ENCODE measurements at places on chromosomes 16 and 17.

- DNase-seq, result no peak
Measured at GRCh38 chr16:21284414-21284813, 6.3 kb upstream of the CRYM start.

GRCh38 chr17:38868817-38869525 is 887 bp upstream of the LASP1 start:
- peak; percentile 94 for DNase-seq

DNA sequence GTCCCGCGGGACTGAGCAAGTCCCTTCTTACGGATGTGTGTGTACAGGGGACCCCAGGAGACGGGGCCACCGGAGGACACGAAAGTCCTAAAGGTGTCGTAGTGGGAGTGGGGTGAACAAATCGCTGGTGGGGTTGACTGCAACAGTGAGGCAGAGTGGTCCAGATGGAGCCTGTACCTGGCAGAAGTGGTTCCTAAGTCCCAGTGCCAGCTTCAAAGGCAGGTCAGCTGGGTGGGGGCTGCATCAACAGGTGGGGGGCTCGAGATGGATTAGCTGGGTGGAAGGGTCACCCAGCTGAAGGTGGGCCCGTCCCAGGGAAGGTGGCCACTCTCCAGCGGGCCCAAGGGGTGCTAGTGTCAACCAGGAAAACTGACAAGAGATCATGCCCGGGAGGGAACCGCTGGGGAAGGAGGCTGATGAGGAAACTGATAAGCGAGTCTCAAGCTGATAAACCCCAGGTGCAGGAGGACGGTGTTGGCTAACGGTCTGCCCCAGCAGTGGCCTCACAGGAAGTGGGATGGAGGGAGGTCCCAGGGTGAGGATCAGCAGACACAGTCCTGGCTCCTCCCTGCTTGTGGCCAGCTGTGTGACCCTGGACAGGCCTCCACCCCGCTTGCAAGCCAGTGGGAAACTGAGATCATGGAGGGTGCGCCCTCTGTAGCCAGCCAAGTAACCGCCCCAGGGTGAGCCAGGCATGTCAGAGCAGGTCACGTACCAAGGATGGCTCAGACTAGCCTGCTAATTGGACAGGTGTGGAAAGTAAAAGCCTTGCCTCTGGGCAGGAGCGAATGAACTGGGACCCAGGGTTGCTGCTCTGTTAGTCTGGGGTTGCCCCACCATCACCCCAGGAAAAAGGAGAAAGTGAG is 1.0 kb downstream of the ORAI3 start:
- DNase-seq, result peak; percentile 57

DNA sequence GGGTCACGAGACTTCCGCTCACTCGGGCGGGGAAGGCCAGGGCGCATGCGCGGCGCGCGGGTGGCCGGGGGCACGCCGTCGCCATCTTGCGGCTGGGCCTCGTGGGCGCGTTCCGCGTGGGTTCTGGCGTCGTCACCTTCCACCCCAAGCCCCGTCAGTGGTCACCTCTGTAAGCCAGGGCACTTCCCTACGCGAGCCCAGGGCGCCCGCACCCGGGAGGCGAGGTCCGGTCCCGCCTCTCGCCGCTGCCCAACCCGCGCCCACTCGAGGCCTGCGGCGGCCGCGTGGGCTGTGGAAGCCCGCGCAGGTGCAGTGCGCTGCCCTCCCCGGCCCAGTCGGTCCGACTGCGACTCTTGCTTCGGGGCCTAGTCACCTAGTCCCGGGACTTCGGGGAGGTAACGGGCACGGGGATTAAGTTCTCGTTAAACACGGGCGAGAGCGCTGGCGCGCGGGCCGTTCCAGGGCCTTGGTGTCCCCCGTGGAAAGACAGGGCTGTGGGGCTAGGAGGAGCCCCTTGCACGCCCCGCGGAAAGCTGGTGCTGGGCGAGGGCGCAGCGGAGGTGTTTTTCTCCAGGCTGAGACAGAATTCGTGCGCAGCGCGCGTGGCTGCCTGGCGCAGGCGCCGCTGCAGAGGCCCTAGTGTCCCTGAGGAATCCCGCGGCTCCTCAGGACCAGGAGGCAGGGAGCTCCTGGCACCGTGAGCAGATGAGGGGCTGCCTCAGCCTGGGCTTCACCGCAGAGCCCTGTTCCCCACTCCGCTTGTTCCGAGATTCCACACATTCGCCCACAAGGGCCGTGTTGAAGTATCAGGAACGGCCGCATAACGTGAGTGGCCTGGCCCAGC is 472 bp upstream of the ARHGDIA start:
- DNase-seq, result peak; percentile 96

- no peak for DNase-seq
Measured at GRCh38 chr16:55056585-55057401, 126.1 kb downstream of the IRX5 start.

GRCh38 chr17:54980375-54980774 is 11.8 kb downstream of the STXBP4 start:
- DNase-seq, result no peak
